ENCODE measurements at places on chromosomes 3 and 15.

DNA sequence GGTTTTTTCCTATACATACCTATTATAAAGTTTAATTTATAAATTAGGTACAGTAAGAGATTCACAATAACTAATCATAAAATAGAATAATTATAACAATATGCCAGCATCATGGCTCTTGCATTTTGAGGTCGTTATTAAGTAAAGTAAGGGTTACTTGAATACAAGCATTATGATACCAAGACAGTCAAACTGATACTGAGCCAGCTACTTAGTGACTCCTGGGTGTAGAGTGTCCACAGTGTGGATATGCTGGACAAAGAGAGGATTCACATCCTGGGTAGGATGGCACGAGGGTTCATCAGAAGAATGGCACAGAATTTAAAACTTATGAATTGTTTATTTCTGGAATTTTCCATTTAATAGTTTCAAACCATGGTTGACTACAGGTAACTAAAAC lies 157.2 kb upstream of the IL12A start:
- no peak for DNase-seq

- no peak for DNase-seq
These were observed 2.5 kb downstream of the PRR23E start for GRCh38 chr3:127195417-127195816.

DNA sequence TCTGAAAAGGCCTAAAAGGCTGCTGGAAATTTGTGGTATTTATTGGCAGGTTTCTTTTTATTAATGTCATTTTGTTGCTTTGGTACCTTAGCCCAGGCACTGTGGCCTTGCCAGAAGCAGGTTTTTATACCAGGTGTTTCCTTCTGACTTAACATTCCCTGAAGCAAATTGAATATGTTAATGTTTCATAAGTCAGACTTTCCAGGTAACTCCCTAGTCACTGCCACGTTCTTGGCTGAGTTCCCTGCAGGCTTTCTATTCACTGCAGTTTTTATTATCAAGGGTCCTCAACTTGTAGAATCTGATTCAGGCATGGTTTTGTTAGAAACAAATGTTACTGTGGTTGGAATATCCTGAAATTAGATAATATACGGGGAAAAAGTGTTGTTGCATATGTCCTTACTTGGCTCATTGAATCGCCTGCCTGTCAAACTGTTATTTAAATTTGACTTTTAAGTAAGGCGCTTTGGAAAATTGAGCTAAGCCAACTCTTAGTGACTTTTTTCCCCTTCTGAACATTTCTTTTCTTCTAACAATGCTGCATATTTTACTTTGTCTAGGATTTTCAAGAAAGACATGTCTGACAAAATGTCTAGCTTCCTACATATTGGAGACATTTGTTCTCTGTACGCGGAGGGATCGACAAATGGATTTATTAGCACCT lies 22.9 kb downstream of the ITPR1 start:
- DNase-seq: no peak

- no peak for DNase-seq
These were observed 34.1 kb downstream of the ATP13A5 start for GRCh38 chr3:193344486-193344885.

GRCh38 chr3:58999774-59000160 lies 50.1 kb downstream of the CFAP20DC start:
- no peak for DNase-seq

- DNase-seq: no peak
These were observed 5.3 kb downstream of the ULK3 start for GRCh38 chr15:74837482-74838136.

DNA sequence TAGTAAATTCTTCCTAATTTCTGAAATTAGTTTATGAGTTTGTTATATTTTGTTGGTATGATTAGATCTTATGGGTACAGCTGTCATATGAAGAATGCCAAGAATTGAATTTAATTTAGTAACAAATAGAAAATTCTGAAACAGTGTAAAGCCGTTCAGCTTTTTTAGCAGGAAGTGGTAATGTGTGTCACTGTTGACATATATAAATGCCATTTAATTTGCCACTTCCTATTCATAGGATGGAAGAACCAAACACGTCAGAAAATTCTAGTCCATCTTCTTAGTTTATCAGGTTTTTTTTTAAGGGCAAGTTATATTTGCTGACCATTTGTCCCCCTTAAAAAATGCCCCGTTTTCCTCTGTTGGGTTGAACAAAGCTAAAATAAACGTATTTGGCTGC lies 43.0 kb downstream of the RAB8B start:
- peak; percentile 52 for DNase-seq

- DNase-seq: no peak
These were observed 45.9 kb upstream of the APEH start for GRCh38 chr3:49628249-49628648.

DNA sequence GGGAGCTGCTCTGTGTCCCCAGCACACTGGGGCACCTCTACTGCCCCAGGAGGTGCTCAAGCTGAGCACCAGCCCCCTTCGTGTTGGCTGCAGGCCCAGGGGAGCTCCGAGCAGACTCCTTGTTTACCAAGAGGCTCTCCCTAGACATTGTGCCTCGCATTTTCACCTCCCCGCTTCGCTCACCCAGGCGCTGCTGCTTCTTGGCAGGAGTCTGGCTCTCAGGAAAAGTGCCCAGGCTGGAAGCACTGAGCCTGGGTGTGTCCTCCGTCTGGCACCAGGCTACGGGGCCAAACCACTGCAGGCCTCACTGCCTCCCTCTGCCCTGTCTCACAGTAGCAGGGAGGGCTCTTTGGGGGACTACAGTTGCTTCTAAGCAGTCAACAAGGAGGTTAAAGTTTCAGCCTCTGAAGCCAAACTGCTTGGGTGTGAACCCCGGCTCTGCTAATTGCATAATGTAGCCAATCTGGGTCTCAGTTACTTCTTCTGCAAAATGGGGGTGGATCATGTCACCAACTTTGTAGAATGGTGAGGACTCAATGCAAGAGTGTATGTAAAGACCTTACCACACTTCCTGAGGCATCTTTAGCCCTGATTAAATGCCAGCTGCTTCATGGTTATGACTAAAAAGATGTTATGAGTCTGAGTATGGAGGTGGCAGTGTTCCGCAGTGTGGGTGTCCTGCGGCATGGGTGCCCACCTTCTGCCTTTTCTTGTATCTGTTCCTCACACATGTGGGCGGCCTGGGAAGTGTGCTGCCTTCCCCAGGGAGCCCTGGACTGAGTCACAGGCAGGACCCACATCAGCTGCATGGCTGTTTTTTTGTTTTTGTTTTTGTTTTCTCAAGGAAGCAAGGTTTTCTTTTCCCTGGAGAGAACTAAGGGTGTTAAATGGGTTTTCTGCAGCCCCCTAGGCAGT lies 88.9 kb downstream of the CLSTN2 start:
- DNase-seq: no peak

GRCh38 chr3:171936191-171936841 lies 93.2 kb downstream of the TMEM212 start:
- DNase-seq: no peak

DNA sequence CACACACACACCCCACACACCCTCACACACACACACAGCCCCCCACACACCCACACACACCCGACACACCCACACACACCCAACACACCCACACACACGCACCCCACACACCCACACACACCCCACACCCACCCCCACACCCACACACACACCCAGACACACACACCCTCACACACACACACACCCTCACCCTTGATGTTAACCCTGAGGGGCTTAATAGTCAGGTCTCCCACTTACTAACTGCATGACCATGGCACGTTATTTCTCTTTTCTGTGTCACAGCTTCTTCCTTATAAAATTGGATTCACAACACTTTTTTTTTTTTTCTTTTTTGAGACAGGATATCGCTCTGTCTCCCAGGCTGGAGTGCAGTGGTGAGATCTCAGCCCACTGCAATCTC lies 2.8 kb downstream of the GRM2 start:
- no peak for DNase-seq
